ENCODE measurements at places on chromosomes 7 and 10.

GRCh38 chr7:147952918-147953317 lies 637.6 kb upstream of the C7orf33 start:
- DNase-seq = no peak

- DNase-seq = no peak
Observed at GRCh38 chr7:33766405-33766804, 138.9 kb upstream of the BMPER start.

GRCh38 chr7:111272092-111272491 lies 181.2 kb downstream of the LRRN3 start:
- no peak for DNase-seq

GRCh38 chr7:121076350-121077164 lies 88.0 kb downstream of the CPED1 start:
- no peak for DNase-seq

- no peak for DNase-seq
Observed at GRCh38 chr10:126504063-126504760, 115.9 kb upstream of the ADAM12 start.

DNA sequence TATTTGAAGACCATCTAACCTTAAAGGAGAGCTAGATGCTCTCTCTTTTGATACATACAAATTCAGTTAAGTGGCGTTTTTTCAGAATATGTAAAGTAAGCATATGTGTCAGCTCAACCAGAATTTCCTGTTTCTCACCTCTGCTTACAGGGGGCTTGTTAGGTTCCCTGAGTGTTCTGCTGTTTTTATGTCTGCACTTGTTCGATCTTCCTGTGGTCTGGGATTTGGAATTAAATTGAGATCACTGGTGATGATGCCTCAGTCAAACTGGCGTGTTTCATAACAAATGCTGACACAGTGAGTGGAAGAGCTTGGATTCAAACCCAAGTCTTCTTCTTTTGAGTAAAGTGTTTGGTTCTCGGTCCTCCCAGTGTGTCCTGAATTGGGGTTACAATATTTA lies 348.3 kb upstream of the AKR1E2 start:
- no peak for DNase-seq

- DNase-seq = no peak
Observed at GRCh38 chr10:122246830-122247520, 24.1 kb upstream of the BTBD16 start.

DNA sequence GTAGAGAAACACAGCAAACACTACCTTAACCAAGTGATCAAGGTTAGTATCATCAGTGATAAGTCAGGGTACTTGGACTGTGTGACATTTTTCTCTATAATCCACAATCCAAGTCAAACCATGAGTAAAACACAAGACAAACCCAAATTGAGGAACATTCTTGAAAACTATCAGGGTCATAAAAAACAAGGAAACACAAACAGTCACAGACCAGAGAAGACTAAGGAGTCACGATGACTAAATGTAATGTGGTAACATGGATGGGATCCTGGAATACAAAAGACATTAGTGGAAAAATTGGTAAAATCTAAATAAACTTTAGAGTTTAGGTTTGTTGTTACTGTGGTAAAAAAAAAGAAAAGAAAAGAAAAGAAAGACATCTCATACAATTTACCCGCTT lies 103.8 kb downstream of the ARMH3 start:
- no peak for DNase-seq

DNA sequence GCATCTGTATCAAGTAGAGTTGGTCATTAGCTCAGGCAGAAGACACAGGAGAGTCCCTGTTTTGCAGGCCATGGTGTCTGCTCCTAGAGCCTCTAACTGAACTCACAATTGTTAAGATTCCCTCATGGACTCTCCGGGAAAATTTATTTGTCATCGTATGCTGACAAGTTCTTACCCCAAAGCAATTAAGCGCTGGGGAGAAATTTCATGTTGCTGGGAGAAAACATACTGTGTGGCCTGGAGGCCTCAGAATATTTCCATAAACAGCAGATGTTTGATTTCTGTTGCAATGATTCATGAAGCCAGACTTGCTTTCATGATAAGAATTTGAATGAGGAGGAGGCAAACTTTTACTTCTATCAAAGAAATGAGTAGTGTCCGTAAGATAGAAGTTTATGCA lies 583.2 kb downstream of the GATA3 start:
- no peak for DNase-seq

DNA sequence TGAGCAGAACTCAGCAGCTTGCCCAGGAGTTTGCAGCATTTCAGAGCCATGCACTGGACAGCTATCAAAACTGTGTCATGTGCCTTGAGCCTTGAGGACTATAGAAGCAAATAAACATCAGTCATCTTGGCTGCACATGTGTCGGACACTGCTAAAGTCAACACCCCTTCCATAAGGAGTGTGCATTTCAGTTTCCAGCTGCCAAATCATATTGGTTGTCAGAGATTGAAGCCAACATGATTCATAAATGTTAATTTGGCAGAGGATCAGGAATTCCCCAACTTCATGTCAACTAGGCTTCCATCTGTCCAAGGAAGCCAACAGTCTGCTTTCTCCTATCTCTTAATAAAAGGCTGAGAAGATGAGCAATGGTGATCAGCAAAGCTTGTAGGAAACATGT lies 32.8 kb downstream of the SLC16A12 start:
- DNase-seq = no peak

All from stimulated activated naive CD4-positive, alpha-beta T cell treated with Interleukin-2 at 50 U/mL for 16 hours (primary cell).